Eye (tissue), 1 donor: ENCODE measurements at places on chromosomes 7 and 10.

- no peak for DNase-seq
Observed at GRCh38 chr7:85567983-85568382, 381.1 kb upstream of the SEMA3D start.

- DNase-seq = no peak
Observed at GRCh38 chr7:74032191-74032490, 4.2 kb downstream of the ELN start.

- DNase-seq = no peak
Observed at GRCh38 chr10:15223174-15223573, 54.7 kb upstream of the NMT2 start.

GRCh38 chr7:135755351-135755753 lies 6.7 kb upstream of the FAM180A start:
- no peak for DNase-seq

DNA sequence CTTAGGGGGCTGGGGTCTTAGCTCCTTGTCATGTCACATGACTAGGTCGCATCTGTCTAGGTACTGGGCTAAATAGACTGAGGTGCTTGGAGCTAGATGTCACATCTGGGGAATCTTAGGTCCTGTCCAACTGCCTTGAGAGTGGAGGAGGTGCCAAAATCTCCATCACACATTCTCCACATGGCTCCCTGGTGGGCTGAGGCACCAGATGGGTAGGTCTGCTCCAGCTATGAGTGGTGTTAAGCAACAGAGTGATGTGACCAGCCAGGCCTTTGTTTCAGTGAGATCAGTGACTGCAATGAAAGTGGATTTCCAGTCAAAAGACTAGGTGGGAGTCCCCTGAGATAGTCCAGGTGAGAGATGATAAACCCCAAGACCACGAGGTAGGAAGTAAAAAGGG lies 251.8 kb downstream of the BMPER start:
- no peak for DNase-seq

GRCh38 chr10:80540618-80540980 lies 2.9 kb downstream of the SH2D4B start:
- no peak for DNase-seq

GRCh38 chr7:46451846-46452245 lies 530.8 kb upstream of the IGFBP3 start:
- DNase-seq = no peak

- no peak for DNase-seq
Observed at GRCh38 chr10:16049050-16049449, 188.7 kb upstream of the MINDY3 start.

GRCh38 chr10:10869592-10869991 lies 148.1 kb upstream of the CELF2 start:
- DNase-seq = no peak

GRCh38 chr10:4661511-4662255 lies 164.3 kb upstream of the AKR1E2 start:
- no peak for DNase-seq

- no peak for DNase-seq
Observed at GRCh38 chr7:29922921-29923700, 66.5 kb downstream of the SCRN1 start.

- DNase-seq = no peak
Observed at GRCh38 chr10:113983552-113983951, 60.1 kb upstream of the ADRB1 start.

DNA sequence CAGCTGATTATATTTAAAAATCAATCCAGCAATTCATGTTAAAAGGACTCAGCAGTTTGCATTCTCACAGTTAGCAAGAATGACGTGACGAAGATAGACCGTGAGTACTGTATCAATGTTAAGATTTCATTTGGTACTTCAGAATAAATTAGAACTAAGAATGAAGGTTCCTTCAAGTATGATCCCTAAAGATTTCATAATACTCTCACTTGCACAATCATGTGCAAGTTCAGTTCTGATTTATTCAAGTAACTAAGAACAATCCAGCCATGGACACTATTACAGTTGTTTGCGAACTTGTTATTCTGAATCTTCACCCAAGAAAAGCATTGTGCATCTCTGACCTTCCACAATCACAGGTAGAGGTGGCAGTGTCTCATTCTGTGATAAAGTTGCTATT lies 7.7 kb downstream of the RHEB start:
- no peak for DNase-seq

GRCh38 chr10:29923416-29923965 lies 135.9 kb downstream of the JCAD start:
- DNase-seq = no peak

DNA sequence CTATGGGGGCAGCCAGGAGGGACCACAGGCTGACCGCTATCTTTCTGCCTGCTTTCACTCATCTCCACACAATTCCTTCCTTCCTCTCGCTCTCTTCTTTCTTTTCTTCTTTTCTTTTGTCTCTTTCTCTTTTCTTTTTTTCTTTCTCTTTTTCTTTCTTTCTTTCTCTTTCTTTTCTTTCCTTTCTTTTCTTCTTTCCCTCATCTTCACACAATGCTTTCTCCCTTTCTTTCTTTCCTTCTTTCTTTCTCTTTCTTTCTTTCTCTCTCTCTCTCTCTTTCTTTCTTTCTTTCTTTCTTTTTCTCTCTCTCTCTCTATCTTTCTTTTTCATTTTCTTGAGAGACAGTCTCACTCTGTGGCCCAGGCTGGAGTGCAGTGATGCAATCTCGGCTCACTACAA lies 6.8 kb upstream of the MUC12 start:
- no peak for DNase-seq

- DNase-seq = peak; percentile 24
Observed at GRCh38 chr7:129222064-129222463, 2.8 kb upstream of the AHCYL2 start.

GRCh38 chr7:120760050-120760449 lies 97.9 kb downstream of the TSPAN12 start:
- DNase-seq = no peak

- DNase-seq = no peak
Observed at GRCh38 chr10:96380821-96381220, 22.0 kb upstream of the OPALIN start.

DNA sequence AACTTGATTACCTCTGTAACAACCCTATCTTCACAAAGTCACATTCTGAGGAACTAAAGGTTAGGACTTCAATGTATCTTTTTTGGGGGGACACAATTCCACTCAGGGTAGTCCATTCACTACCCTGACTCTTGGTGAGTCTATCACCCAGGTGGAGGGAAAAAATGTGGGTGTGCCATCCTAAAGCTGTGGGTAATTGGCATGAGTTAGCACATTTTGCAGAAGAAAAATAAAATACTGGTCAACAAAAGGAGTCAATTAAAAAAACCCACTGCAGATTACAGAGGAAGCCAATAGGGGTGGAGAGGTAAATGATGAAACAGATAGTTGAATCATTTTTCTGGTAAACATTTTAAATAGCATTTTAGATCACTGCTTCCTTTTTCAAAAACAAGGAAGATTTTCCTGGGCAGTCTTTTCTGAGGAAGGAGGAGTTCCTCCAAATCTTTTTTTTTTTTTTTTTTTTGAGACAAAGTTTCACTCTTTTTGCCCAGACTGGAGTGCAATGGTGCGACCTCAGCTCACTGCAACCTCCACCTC lies 5.1 kb upstream of the BLVRA start:
- DNase-seq = no peak

DNA sequence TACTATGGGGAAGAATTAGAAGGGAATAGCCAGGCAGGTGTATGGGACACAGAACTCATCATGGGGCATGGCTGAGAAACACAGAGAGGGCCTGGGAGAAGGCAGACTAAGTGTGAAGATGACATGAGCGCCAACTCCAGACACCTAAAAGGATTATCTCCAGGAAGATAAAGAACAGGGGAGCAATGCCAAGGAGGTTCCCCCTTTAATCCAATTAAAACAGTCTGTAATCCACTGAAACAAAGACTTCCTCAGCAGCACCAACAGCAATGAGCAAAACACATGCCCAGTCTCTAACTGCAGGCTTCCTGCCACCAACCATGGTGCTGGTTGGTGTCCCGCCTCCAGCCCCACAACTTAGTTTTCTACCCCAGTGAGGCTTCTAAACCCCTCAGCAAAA lies 108.9 kb downstream of the GRID1 start:
- no peak for DNase-seq

- peak; percentile 73 for DNase-seq
Observed at GRCh38 chr7:111763221-111763801, 201.0 kb upstream of the IMMP2L start.

- no peak for DNase-seq
Observed at GRCh38 chr7:141630621-141631020, 71.3 kb downstream of the DENND11 start.

- no peak for DNase-seq
Observed at GRCh38 chr7:148483515-148484308, 106.9 kb upstream of the C7orf33 start.

DNA sequence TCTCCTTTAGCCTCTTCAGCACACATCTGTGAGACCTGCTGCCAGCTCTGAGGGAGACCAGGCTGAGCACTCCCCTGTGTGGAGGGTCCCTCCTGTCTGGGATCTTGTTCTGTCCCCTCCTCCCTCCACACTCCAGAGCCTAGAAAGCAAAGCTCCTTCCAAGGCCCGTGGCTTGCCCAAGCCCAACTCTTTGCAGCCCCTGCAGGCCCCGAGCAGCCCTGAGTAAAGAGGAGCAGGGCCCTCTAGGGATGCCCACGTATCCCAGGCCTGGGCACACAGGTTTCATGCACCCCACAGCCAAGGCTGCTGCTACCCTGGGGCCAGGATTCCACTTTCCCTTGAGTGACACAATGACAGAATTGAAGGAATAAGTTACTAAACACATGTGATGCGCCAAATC lies 24.0 kb downstream of the COBL start:
- no peak for DNase-seq

DNA sequence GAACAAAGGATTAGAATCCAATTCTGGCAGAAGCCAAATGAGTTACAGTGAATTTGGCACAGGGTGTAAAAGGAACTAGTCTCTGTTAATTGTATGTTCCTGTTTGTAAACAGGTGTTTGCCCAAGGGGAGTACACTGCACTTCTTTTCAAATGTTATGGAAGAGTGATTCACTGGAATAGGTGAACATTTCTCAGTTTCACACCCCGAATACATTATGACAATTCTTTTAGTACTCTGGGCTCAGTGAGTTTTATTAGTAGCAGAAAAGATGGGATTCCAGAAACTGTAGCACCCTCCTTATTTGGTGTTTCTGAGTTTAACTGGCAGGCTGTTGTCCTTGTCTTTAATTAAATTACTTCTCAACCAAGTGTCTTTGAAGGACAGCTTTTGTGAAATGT lies 329.2 kb downstream of the BBS9 start:
- no peak for DNase-seq

DNA sequence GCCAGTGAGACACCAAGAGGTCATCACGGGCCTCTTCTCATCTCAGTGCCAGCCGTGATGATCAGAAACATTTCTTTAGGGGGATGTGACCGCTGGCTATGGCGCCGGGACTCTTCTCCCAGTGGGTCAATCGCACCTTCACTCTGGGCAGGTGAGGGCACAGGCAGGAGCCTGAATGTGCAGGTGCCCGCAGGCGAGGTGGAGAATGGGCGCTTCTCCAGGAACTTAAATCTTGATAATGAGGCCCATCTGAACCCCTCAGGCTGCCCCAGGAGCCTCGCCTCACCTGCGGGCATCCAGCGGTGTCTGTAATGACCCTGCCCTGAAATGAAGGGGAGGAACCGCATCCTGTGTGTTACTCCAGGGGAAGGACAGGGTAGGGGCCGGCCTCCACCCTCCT lies 204.7 kb downstream of the ADARB2 start:
- no peak for DNase-seq

DNA sequence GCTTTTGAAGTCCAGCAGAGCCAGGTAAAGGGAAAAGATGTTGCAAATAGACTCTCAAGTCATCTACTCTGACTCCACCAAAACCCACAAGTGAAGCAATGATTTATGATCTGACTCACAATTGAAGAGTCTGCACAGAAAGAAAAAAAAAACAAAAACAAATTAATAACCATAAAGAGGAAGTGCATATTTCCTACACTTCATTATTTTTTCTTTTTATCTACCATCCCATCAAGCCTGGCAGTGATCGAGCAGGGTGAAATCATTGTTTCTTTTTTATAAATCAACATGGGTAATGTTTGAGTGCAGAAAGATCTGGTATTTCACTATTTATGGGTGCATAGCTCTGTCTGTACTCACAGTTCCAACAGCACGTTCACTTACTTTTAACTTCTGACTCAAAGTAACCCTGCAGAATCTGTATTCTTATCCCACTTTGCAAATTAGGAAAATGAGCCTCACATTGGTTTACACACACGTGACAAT lies 829.0 kb downstream of the TNS3 start:
- DNase-seq = no peak

DNA sequence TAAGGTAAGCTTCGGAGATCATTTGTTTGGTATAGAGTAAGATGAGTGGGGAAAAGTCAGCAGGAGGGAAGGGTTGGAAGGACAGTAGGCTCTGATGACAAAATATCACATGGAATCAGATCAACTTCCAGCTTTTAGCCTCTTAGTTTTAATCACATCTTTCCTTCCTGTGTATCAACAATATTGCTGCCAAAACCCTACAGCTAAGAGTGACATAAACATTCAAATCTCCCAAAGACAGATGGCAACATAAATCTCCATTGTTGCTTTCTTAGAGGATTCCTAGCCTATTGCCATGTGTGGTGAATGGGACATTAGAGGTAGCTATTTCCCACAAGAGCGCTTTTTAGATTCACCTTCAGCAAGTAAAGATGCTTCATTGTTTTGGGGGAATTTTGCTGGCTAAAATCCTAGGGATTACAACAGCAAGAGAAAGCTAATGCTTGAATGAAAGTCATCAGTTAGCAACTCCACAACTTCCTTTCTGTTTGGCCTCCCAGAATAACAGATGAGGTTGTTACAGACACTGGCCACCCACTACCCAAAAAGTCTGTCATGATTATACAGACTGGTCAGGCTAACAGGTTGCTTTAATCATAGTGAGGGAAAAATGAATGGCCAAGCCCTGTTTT lies 35.2 kb upstream of the FZD1 start:
- DNase-seq = no peak

- no peak for DNase-seq
Observed at GRCh38 chr7:37432281-37432920, 16.3 kb downstream of the ELMO1 start.

- DNase-seq = no peak
Observed at GRCh38 chr10:110764793-110765512, 106.8 kb upstream of the PDCD4 start.

- no peak for DNase-seq
Observed at GRCh38 chr7:73970801-73971229, 57.2 kb upstream of the ELN start.

DNA sequence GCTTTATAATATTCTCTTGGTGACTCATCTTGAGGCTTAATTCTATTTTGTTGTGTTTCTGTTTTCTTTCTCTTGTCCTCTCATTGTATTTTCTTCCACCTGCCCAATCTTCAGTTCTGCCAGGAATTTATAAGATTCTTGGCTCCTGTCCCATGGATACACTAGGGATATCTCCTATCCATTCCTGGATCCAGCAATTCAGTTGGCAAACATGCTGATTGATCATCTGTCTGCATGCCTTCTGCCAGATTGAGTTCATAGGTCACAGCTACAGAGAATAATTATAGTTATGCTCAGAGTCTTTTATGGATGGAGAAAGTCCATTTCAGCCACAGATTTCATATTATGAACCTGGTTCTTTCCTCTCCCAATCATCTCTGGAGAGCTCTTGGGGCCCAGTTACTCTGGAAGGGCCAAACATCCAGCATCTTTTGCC lies 140.4 kb upstream of the MAGI2 start:
- peak; percentile 2 for DNase-seq

GRCh38 chr7:132501956-132502355 lies 74.3 kb downstream of the PLXNA4 start:
- DNase-seq = no peak
